Stimulated activated CD4-positive, alpha-beta T cell treated with anti-CD3 and anti-CD28 coated beads, Interleukin-15, amount 100 ng/mL, for 1 hour (primary cell): ENCODE measurements at places on chromosomes 12 and 14.

DNA sequence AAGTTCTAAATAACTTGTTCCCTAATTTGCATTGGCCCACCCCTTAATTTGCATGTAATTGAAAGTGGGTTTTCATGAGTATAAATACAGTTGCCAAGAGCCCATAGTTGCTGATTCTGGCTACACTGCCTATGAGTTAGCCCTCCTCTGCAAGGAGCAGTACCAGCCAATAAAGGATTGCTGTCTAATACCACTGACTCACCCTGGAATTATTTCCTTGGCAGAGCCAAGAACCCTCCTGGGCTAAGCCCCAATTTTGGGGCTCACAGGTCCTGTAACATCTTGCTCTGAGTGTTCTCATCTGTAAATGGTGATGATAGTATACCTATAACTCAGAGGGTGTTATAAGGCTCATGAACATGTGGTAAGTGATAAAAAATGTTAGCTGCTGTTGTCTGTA is 6.8 kb downstream of the TTC8 start:
- DNase-seq: no peak

DNA sequence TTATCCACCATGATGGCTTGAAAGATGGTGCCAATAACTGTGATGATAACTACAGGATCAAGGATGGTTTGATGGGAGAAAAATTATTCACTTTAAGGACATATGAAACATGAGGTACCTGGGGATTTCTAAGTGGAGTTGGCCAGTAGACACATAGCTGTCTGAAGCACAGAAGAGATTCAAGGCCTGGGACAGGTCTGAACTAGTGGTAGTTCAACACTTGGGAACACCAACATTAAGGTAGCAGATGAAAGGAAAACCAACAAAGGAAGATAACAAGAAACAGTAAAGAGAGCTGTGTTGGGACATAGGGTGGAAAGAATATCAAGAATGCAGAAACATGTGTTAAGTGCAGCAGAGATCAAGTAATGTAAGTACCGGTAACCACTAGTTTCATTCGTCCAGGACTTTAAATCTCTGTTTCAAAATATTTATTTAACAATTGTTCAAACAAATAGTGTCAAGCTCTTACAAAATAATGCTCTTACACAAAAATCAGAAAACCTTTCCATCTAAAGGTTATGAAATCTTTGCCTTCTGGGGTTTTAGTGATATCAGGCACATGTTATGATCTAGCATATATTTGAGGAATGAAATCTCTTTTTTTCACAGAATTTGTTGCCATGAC is 104.7 kb downstream of the ST8SIA1 start:
- no peak for DNase-seq

GRCh38 chr14:98197933-98198332 is 1074.1 kb downstream of the BCL11B start:
- no peak for DNase-seq

DNA sequence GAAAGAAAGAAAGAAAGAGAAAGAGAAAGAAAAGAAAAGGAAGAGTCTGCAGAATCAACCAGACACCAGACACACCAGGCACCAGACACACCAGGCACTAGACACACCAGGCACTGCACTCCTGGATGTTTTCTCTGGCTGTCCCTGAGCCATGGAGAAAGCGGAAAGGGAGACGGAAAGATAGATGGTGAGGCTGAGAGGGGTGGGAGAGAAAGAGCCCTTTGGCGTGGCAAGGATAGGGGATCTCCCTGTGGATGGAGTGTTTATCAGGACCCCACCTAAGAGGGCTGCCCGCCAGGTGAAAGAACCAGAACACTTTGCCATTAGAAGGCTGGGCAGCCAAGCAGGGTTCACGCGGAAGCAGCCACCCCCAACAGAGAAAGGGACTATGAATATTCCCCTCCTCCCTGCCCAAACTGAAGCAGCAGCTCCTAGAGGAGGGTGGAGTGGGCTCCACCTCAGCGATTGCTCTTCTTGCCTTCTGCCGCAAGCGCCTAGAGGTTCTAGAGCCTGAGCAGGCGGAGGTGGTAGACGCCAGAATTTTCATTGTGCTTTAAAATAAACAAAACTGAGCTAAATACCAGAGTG is 13.4 kb downstream of the ST8SIA1 start:
- DNase-seq: no peak

GRCh38 chr14:57512220-57512619 is 18.6 kb upstream of the CCDC198 start:
- no peak for DNase-seq

- DNase-seq: no peak
These were observed at the start of gene SOX5 for GRCh38 chr12:23949348-23950209. Gene SOX5, minus strand, starts transcription at chr12:23949670. Its CDS starts 69 bp downstream, at chr12:23949601.

DNA sequence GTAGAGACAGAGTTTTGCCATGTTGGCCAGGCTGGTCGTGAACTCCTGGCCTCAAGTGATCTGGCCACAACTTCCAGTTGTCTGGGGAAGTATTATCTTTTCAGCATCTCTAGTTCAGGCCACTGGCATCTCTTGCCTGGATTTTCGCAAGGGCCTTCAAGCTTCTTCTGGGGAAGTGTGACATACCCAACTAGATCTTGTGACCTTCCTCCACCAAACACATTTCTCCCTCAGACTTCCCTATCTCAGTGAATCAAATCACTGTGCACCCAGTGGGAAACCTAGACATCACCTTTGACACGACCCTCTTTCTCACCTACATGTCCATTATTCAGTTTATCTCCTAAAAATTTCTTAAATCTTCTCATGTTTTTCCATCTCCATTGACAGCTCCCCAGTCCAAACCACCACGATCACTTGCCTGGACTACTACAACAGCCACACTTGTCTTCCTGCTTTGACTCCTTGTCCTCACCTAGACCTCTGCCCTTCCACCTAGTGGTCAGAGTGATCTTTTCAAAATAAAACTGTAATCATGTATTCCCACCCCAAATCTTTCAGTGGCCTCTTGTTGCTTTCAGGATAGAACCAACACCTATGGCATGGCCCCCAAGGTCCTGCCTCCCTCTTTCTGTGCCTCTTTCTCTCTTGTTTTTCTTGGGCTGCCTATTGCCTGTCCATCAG is 3.3 kb downstream of the EEF1AKMT3 start:
- DNase-seq: no peak

GRCh38 chr14:81464253-81465002 is 64.3 kb upstream of the STON2 start:
- no peak for DNase-seq

DNA sequence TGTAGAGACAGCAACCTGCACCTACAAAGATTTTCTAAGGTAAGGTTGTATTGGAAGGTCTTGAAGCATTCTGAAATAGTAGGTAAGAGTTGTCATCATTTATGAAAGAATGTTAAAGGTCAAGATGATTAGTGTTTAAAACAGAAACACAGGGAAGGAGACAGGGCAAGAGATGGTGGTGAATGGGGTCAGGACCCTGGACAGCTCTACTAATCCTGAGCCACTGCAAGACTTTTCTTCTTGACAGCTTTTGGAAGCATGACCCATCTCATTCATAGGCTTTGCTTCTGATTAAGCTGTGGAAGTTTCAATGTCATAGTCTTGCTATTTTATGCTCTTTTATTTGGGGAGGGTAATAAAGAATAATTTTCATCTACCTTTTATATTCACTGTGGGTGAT is 75.5 kb upstream of the CAND1 start:
- DNase-seq: no peak

DNA sequence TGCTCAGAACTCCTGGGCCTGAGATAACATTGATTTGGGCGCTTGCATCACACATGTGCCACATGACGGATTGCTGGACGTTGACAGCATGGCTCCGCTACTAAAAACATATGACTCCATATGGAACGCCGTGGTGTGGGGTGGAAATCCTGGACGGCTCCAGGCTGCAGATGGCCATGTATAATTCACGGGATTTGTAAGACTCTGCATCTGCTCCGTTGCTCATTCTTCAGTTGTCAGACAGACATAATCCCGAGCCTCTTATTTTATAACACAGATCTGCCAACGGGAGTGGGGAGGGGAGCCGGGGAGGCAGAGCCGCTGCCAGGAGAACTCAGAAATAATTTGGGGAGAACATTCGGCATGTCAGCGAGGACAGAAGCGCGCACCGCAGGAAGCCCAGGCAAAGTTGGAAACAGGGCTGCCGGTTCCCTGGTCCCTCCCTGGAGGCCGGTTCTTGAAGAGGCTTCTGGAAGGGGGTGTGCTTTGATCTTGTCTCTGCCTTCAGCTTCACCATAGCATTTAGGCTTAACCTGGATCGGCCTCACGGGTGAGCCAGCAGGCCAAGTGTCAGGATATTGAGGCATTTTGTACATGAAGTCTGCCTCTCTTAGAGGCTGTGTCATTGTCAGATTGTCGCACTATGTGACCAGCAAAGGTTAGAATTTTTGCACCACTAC is 45.8 kb upstream of the MYL2 start:
- DNase-seq: no peak

- DNase-seq: no peak
These were observed 19.5 kb downstream of the FAM181A start for GRCh38 chr14:93946541-93947090.

DNA sequence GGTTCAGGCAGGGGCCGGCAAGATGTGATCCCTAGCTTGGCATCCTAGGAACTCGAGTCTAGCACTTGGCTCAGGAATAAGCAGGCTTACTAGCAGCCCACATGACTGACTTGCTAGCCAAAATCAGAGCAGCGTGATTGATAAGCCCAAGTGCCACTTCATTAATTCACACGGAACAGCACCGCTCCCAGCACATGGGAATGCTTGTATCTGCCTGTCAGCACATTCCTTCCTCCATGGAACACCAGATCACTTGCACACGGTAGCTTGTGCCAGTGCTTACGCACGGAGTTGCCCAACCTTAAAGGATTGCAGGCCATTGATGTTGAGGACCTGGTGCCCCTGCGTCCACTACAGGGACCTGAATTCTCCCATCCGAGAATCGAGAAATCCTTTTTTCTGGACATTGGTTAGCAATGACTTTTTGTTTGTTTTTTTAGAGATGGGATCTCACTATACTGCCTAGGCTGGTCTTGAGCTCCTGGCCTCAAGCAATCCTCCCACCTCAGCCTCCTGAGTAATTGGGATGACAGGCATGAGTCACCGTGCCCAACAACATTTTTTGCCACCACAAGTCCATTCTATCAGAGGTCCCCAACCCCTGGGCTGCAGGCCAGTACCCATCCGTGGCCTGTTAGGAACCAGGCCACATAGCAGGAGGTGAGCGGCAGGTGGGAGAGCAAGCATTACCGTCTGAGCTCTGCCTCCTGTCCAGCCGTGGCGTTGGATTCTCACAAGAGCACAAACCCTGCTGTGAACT is 30.6 kb upstream of the TSPAN9 start:
- DNase-seq: no peak

GRCh38 chr12:116759783-116760621 is 21.9 kb downstream of the RNFT2 start:
- no peak for DNase-seq

- no peak for DNase-seq
These were observed 561.2 kb upstream of the SEL1L start for GRCh38 chr14:82094829-82095345.

DNA sequence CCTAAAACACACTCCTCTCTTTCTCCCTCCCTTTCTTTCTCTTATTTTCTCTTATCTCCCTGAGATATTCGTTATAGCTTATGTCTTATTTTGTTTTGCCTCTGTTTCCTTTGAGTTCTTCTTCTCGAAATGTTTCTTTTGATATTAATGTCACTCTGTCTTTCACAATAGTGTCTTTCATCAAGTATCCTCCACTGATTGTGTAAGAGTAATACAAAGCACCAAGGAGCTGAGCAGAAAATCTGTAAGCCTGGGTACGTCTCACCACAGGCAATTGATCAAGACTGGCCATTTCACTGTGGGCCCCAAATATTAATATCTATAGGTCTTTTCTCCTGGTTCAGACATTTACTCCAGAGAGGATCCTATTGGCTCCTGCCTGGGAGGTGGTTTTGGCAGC is 4.8 kb upstream of the LYZ start:
- DNase-seq: no peak

DNA sequence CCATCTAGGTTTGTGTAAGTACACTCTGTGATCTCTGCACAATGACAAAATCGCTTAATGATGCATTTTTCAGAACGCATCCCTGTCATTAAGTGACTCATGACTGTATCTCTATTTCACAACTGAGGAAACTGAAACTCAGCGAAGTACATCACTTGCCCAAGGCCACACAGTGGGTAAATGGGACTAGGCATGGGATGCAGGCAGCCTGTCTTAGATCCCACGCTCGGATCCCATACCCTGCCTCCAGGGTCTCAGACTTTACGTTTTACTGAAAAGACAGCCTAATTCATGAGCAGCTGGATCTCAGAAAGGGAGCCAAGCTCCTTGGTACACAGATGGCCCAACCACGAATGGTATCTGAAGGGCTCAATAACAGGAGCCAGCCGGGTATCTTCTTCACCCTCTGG is 2.4 kb upstream of the MLEC start:
- no peak for DNase-seq

DNA sequence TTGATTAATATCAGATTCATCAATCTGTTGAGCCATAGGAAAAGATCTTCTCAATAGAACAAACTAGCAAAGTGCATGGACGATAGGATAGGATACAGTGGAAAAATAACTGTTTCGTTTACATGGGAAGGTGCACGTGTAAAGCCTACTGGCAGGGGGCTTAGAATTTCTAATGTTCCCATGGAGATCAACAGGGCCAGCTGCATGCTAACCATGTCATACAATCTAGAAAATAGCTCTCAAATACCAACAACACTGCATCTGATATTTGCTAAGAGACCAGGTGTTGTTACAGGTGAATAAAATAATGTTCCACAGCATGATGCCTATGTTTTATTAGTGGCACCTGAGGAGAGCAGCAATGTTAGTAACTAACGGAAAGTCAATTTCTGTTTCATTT is 72.5 kb downstream of the ACSS3 start:
- DNase-seq: no peak

- no peak for DNase-seq
These were observed 665.7 kb downstream of the NRXN3 start for GRCh38 chr14:78835909-78836308.

- no peak for DNase-seq
These were observed 154.1 kb downstream of the ZNF664 start for GRCh38 chr12:124126950-124127655.

DNA sequence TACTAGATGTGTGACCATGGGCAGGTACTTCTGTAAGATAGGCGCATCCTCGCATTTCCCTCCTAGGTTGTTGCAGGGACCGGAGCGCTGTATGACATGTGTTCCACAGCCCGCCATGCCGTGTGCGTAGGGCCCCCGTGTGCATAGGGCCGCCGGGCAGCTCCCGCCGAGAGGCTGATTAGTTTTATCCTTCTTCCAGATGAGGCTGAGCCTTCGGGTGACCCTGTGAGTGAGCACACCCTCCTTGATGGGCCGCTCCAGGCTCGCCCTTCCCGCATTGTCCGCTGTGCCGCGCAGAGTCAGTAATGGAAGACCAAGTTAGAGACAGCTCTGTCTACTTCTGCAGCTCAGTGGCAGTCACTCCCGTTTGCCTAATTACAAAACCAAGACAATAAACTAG is 72.9 kb upstream of the DYNC1H1 start:
- no peak for DNase-seq

DNA sequence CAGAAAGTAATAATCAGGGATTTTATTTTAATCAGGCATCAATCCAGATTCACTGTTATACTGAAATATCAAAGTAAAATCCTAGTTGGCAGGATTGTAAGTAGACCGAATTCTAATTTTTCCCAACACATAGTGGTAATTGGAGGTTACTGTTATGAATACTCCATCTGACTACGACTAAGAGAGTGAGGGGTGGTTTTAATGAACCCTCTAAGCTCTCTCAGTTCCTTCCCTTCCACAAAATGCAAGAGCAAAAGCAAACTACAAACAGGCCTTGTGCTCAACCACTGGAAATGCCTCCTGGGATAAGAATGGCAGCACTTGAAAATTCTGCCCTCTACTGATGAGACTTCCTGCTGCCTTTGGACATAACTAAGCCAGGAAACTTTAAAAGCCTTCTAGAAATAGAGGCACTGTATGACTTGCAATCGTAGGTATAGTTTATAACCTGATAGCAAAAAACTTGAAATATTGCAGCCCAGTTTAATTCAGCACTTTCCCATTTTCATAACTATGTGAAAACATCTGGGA is 184.8 kb downstream of the SLC16A7 start:
- no peak for DNase-seq
